ENCODE measurements at places on chromosomes 4 and X.

GRCh38 chrX:22310779-22311178, 38.1 kb downstream of the CBLL2 start:
- DNase-seq = no peak

DNA sequence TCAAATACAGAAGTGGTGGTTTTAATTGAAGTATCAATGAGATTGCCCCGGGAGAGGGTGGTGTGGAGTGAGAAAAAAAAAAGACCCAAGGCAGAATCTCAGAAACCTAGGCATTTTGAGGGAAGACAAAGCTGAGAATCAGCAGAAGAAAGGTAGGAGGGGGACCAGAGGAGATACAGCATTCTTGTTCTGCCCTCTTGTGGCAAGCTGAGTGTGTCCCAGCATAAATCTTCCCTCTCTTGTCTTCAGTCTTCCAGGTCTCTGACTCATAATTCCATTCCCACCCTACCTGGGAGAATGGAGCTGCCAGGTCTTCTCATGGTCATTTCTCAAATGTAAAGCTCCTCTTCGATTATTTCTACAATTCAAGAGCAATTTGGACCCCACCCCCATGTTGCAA, 32.7 kb upstream of the MAGED1 start:
- no peak for DNase-seq

DNA sequence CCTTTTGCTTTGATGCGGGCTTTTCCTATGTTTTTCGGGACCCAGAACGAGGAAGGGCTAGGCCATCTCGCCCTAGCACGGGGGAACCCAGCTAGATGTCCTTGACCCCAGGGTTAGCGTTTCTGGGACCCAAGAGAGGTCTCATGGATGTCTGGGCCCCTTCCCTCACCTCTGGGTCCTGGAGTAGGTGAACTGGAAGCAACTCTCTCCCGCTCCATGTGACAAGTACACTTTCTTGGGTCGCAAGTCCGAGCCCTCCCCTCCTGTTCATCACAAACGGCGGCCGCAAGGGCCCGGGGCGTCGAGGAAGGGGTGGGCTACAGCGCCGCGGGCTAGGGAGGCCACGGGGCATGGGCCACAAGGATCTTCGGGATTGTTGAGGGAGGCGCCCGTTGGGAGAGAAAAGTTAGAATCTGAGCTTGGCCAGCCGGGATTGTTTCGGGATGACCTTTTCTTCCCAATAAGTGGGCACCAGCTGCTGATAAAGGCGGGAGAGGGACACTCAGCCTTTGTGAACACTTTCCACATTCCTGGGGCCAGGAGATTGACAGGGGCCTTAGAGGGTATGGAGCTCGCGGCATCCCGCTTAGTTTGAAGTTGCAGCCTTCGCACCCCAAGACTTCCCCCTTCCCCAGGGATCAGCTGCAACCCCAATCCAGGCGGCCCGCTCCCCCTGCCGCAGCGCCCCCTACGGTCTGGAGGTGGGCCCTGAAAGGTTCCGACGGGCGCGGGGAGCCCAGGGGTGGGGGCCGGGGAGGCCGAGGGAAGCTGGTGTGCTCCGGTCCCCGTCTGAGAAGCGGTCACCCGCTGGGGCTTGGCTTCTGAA, 136.9 kb upstream of the ZIC3 start:
- DNase-seq = no peak

DNA sequence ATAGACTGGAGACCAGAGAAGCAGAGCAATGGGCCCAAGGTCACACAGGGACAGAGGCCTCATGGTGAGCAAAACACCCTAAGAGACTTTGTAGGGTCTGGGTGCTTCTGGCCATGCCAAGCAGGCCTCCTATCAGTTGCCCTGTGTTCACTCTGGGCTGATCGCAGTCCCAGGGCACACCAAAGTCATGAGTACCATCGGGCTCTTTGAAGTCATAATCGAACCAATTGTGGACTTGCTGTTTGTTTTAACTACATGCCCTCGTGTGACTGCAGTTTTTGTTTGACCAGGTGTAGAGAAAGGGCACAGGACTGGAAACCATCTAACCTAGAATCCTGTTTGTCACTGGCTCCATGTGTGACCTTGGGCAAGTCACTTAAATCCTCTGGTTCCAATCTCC, 172.5 kb upstream of the CPEB2 start:
- no peak for DNase-seq

DNA sequence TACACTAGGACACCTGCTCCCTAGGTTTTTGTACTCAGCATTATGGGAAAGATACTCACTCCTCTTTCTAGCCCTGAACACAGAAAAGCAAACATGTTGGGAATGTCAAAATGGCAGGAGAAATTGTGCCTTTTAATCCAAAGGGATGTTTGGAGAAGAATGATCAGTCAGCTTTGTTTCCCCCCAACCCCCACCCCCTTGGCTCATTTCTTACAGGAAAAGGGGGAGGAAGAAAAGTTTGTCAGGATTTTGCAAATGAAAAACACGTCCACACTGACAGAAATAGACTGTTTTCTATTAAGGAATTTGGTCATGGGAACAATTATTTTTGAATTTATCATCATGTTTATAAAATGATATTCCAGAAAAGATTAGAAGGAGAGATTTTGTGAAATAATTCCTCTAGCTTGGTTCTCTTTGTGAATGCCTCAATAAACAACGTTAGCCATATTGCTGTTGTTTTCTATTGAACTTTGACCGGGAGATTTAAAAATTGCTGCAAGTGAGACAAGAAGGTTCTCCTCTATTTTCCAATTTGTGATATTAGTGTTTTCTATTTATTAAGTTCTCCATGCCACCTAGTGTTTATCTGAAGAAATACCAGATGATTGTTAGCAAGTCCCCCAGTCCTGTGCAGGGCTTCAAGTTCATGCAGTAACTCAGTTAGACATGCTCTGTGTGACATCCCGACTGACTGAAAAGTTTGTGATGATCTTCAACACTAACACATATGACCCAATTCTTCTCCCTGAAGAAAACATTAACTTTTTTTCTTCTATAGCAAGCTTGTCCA, 31.3 kb upstream of the TFDP3 start:
- no peak for DNase-seq

DNA sequence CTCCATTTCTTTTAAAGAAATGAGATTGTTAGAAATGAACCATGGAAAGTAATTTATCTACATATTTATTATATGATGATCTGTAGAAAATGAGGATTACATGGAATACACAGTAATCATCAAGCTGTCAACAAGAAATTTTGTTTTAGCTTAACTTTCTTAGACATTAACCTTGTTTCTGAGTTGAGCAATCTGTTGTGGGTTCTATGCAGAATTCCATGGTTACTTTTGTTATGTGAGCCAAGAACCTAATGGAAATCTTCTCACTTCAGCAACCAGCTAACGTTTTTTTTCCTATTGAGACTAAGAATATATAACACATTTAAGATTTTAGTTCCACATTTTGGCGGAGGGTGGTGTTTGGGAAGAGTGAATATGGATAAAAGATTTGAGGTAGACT, 136.1 kb upstream of the SLC4A4 start:
- DNase-seq = no peak

- DNase-seq = no peak
Measured at GRCh38 chrX:12704706-12705105, 86.5 kb upstream of the PRPS2 start.

DNA sequence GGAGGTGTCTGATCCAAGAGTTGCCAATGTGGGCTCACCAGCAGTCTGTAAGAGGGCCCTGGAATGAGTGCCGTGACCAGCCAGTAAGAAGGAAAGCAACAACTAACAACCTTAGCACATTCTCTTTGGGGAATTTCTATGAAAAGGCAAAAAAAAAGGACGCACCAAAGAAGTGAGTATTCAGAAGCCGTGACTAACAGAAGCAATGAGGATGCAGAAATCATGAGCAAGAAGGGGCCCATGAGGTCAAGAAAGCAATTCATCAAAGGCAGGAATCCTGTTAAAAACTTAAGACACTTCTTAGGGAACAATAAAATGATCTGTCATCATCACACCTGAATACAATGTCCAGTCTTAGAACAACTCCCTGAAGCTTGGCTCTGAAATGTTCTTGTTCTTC, 260.5 kb downstream of the RAPGEF2 start:
- no peak for DNase-seq

- no peak for DNase-seq
Measured at GRCh38 chr4:73944061-73944875, 37.6 kb downstream of the PF4 start.

DNA sequence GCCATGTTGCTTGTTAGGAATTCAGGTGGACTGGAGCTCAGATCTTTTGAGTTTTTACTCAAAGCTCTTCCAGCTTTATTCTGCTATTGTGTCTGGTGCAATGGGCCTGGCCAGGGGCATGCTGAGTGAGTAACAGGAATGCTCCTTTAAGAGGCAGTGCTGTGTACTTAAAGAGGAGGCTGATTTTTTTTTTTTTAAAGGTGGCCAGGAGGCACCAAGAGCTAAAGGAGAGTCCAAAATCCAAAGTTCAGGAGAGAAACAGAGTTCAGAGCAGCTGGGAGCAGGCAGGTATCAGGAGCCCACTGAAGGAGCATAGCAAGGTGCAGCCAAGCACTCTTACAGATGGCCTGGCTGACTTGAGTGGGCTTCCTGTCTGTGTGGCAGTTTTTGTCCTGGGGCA, 178.7 kb downstream of the FMR1NB start:
- DNase-seq = no peak

DNA sequence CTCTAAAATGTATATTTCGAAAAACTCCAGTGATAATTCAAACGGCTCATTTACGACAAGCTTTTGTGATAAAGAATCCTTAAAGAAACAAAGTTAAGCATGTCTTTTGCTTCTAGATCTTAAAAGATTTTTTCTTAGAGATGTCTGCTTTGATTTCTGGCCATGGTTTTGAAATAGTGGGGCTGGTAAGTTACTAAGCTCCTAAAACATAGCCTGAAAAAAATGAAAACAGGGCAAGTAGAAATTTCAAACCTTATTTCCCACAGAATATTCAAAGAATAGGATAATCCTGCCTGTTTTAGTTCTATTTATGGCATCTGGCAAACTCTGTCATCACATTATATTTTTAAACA, 318.3 kb downstream of the ARHGAP24 start:
- DNase-seq = no peak

DNA sequence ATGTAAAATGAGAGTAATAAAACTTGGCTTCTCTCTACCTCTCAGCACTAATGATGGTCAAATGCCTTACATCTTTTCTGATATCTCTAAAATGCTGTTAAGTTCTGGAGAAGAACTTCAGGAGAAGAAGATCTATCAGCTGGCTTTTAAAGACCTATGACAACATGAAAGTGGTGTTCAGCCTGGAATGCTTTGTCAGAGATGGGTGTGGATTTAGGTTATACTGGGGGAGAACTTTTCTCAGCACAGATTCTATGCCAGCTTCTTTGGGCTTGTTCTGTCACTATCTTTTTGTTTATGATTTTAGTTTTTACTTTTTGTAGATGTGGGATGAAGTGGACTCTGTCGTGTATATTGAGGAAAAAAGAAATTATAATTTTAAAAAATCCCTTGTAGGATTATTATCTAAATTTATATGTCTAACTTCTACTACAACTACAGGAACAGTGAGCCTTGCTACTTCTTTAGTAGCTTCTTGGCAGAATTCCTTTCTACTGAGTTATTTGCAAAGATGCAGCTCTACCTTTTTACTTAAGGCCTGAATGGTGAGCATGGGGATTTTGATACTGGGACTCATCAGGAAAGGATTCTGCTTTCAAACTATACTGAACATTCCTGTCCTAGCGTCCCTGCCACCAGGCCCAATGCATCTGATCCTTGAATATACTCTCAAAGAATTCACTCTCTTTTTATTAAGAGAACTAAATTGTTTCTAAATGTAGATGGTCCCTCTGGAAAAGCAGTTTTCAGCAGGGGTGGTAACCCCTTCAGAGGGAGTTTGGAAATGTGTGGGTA, 19.6 kb downstream of the CYP2U1 start:
- DNase-seq = no peak

GRCh38 chrX:9943420-9943819, 23.7 kb upstream of the CLDN34 start:
- no peak for DNase-seq

- no peak for DNase-seq
Measured at GRCh38 chr4:133982533-133983224, 218.9 kb downstream of the PABPC4L start.

DNA sequence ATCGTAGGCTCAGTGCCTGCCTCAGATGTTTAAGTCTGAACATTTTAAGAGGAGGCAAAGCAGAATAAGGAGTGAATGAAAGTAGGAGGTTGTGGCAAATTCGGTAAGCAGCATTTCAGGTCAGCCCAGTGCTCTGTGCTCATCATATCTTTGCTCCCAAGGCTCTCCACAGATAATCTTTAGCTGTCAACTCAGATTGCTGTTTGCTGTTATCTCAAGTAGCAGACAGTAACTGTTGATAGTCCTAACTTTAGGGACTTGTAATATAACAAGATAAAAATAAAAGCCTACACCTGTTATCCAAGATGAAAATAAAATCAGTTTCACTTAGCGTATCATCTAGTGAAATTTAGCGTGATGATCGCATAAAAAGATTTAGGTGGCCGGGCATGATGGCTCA, 18.6 kb upstream of the CLTRN start:
- no peak for DNase-seq

- no peak for DNase-seq
Measured at GRCh38 chr4:2935762-2936743, 27.2 kb downstream of the NOP14 start.

DNA sequence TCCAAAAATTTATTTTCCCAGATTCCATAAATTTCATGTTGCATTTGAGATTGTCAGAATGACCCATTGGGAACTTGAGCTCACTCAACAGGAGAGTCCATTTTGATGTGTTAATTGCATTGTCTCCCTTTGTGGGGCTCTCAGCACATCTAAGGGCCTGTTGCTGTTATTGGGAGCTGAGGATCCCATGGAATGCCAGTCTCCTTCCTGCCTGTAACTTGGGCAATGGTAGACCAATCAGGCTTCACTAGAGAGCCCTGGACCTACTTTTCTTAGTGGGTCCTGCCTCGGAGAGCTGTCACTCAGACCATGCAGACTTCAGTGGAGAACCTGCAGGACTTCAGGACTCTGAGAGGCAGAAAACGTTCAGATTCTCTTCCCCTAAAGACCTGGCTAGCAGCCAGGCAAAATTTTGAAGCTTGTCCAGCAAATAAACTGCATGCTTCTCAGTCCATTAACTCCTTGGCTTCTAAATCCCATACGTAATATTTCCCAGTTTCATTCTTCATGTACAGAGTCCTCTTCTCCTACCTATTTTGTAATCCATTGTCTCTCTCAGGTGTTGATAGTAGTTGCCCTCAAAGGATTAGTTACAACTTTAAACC, 25.1 kb downstream of the OCRL start:
- DNase-seq = no peak

DNA sequence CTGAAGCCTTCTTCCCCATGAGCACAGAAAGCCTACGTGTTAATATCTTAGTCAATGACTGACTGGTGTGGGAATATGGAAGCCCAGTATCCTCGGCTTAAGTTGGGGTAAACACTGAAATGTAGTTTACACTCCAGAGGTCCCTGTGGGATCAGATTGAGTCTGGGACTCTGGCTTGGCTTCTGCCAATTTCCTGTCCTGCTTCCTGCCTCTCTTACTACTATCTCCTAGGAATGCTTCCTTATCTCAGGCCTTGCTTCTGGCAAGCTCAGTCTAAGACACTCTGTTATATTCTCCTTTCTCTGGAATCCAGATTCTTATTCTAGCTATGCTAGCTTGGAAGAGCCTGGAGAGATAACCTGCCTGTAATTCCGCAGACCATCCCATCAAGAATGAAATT, 174.0 kb upstream of the LDB2 start:
- DNase-seq = no peak

- DNase-seq = no peak
Measured at GRCh38 chr4:123301923-123302322, 94.7 kb upstream of the SPRY1 start.

- DNase-seq = no peak
Measured at GRCh38 chrX:111041018-111041462, 55.0 kb upstream of the PAK3 start.

- peak; percentile 66 for DNase-seq
Measured at GRCh38 chr4:6327220-6327917, 57.7 kb downstream of the WFS1 start.

Data from activated T-helper 1 cell treated with Interleukin-2 at 50 U/mL for 16 hours (primary cell).